ENCODE measurements at places on chromosomes 2 and 18.

GRCh38 chr2:108409768-108410167 is 32.0 kb downstream of the SULT1C4 start:
- no peak for DNase-seq

GRCh38 chr2:209473930-209474419 is 50.1 kb downstream of the MAP2 start:
- no peak for DNase-seq

DNA sequence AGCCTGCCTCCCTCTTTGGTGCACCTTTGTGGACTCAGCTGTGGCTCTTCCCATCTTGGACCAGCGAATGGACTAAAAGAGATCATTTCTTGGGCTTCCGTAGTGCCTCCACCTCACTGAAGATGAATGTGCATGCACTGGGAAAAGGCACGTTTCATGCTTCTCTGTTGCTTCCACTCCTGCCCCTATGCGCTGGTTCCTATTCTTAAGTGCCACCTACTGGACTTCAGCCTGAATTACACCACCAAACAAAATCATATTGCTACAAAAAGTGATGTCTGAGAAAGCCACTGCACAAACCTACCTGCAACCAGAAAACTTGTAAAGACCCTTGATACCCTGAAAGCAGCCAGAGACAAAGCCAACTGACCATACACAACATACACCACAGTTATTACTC is 695.6 kb downstream of the TSN start:
- DNase-seq = no peak

- DNase-seq = no peak
Measured at GRCh38 chr2:29165362-29166241, 50.4 kb downstream of the CLIP4 start.

- DNase-seq = no peak
Measured at GRCh38 chr18:49345931-49346696, 114.3 kb downstream of the DYM start.

DNA sequence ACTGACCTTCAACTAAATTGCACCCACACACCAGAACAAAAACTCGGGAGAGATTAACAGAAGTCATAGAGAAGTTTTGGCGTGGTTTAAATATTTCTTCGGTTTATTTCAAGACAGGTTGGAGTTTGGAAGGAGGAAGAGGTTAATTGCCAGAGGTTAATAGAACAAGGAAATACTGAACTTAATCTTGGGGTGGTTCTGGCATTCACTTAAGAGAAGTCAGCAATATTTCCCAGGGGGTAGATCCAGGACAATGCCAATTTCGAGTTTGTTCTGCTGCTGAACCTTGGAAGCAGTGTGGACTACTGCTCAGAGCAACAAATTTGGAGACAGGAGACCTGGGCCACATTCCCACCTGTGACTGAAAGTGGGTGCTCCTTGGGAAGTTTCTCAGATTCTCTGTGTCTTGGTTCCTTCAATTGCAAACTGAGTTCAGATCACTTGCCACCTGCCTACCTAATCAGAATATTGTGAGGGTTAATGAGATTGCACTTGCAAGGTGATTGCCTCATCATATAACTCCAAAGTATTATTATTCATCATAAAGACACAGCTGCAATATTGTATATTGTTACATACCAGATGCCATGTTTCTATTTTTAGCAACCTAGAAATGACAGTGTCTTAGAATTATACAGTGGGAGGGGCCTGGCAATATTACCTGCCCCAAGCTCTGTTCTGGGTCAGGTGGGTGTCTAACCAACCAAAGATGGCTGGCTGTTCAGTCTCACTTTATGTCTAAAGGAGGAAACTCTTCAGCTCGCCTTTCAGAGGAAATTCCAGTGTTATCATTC is 217.4 kb downstream of the CDCA7 start:
- no peak for DNase-seq

GRCh38 chr2:240997856-240998705 is at the start of gene SNED1:
Gene SNED1 (plus strand): TSS chr2:240998618. CDS start chr2:240998838, 220 bp downstream.
- no peak for DNase-seq

DNA sequence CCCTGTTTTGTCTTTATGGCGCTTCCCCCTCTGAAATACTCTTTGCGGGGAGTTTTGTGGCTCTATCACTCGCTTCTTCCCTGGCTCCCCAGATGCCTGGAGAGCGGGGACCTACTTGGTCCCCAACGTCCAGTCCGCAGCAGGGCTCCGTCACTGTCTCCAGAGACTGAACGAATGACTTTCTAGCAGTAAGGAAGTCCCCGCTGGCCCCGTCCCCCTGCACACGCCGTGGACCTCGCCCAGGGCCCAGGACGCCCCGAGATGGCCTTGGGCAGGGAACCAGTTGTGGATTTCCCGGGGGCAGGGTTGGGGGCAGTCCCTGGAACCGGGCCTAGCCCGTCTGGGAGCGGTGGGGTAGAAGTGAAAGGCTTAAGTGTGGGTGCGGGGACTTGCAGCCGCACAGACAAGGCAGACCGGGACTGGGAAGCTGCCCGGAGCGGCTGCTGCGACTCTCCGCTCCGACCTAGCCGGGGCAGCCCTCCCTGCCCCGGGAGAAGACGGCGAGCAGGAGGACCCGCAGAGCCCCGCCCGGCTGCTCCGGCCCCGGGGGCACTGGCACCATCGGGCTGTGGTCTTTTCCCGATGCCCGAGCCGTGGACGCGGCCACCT is 821 bp upstream of the EPHA4 start:
- no peak for DNase-seq

GRCh38 chr2:7570247-7570646 is 653.0 kb downstream of the RNF144A start:
- DNase-seq = no peak

GRCh38 chr18:48797841-48798255 is 152.9 kb downstream of the SMAD7 start:
- no peak for DNase-seq

DNA sequence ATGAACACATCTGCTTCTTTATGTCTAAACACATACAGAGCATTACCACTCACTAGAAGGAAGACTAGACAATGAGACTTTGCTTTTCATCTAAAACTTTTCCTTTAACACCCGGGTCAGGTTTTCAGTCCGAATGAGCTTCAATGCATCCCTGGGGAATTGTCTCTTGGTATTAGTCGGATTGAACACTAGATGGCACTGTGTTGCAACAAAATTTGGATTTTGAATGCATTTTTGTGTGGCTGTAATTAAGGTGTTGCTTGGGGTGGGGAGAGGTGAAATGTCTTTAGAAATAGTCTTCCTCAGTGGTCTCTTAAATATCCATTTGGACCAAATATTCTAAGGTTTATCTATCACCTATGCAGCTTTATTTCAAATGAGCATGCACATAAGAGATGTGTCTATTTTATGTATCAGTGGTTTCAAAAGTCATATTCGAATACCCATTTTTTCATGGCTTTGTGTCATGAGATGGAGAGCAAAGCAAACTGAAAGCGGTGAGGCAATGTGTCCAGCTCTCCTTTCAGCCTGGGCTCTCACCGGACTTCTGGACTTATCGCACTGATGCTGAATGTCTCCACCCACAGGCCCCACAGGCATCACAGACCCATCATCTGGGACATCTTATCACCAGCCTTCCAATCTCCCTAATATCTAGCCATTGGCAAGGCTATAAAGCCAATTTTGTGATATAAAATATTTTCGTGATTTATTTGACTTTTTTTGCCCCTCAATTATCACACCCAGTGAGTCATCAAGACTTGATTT is 510.3 kb downstream of the RNF144A start:
- DNase-seq = no peak

- no peak for DNase-seq
Measured at GRCh38 chr2:135265960-135266490, 213.9 kb downstream of the RAB3GAP1 start.

- no peak for DNase-seq
Measured at GRCh38 chr2:96861074-96861473, 3.3 kb upstream of the ANKRD39 start.

- no peak for DNase-seq
Measured at GRCh38 chr2:240811346-240812300, 8.4 kb downstream of the KIF1A start.

DNA sequence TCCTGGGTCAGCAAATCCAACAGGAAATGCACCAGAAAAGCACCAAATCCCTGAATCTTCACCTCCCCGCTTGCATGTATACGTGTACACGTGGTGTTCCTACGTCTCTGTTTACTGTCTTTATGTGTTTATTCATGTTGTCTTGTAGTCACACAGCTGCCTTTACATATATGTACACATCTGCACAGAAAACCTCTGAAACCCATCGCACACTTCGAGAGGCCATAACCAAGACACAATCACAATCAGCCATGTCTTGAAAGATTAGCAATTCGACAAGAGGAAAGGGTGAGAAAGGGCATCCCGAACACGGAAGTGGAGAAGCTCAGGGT is 98.1 kb downstream of the PLB1 start:
- DNase-seq = no peak

- DNase-seq = no peak
Measured at GRCh38 chr18:38752430-38752829, 1186.8 kb upstream of the CELF4 start.

GRCh38 chr2:67374949-67375348 is 22.2 kb upstream of the ETAA1 start:
- no peak for DNase-seq

DNA sequence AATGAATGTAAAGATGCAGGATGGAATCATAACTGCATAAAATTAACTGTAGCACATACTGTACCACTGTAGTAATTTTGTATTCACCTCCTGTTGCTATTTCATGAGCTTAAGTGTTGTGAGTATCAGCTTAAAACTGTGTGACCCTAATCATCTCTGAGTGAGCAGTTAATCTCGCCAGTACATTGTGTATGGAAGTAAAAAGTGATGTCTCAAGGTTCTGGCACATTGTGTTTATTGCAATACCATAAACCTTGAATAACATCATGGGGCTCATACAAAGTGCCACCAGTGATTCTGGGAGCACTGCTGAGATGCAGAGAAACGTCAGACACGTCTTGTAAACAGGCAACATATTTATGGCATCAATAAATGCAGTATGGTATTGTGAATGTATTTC is 124.5 kb downstream of the PMAIP1 start:
- DNase-seq = no peak

- DNase-seq = no peak
Measured at GRCh38 chr2:143955401-143956065, 564.4 kb downstream of the ZEB2 start.

DNA sequence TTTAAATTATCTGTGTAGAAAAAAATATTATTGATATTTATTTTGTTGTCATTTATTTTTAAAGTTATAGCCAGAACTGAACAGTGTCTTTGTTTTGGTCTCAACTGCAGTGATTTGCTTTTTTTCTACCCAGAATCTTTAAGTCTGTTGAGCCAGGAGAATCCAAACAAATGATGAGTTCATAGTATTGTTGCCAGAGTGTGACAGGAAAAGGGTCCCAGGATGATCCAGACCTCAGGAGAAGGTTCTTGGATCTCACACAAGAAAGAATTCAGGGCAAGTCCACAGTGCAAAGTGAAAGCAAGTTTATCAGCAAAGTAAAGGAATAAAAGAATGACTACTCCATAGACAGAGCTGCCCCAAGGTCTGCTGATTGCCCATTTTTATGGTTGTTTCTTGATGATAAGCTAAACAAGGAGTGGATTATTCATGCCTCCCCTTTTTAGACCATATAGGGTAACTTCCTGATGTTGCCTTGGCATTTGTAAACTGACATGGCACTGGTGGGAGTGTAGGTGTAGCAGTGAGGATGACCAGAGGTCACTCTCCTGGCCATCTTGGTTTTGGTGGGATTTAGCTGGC is 127.1 kb downstream of the AGPS start:
- DNase-seq = no peak

DNA sequence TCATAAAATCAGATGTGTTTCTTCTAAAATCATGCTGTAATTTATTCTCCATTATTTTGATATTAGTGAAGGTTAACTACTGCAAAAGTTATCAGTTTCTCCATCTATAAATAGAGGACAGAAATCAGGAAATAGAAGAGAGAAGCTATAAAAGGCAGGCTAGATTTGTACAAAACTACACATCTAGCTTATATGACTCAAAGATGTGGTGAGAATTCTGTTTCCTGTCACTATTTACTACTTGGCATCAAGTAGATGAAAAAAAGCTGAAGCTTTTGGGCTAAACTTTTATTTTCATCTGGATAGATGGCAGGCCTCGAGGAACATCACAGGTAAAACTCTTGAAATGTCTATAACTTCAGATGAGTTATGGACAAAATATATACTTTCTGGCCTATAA is 49.8 kb upstream of the NAB1 start:
- no peak for DNase-seq

GRCh38 chr18:50315100-50315871 is 27.8 kb upstream of the CXXC1 start:
- no peak for DNase-seq

DNA sequence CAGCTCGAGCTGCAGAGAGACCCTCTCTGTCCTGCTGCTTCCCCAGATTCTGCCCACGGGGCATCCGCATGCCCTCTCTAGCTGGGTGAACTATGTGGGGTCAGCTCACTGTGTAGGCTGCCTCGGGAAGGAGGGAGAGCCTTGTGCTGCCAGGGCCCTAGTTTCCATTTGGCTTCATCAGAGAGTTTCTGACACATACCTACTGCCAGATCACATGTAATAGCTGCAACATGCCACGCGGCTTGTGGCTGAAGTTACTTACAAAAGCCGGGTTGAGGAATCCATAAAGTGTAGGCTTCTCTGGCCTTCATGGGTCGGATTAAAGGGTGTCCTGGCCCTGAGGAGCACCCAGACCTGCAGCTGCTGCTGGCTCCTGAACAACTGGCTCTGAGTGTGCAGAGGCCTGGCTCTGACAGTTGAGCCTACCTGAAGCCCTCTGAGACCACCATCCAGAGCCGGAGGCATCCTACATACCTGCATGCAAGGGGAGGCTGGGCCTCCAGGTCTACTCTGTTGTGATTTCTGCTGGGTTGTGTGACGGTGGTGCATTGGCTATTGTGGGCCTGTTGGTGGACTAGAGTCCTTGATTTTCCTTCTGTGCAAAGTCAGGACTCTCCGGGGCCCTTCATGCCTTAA is 130.0 kb downstream of the SH3RF3 start:
- no peak for DNase-seq

DNA sequence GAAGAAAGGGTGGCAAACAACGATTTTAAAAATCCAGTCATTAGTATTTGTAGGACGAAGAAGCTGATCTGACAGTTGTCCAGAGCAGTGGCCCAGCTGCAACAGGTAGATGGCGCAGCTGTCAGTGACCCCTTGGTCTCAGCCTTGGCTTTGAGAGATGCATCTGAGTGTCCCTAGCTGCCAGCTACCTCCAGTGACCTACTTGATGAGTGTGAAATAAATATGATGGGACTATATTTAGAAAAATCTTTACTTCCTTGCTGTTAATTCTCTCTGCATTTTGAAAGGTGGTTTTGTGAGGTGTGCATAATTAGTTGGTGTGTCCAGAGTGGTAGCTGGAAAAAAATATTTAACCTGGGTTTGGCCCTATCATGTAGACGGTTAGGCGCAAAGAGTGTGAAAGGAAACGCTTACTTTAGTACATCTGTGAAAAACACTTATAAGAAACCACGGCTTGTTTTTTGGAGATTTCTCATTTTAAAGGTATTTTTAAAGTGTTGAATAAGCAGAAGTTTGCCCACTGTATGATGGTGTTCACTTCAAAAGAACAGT is 963 bp downstream of the INPP1 start:
- DNase-seq = no peak

GRCh38 chr2:233503481-233503880 is 63.1 kb downstream of the USP40 start:
- DNase-seq = no peak

- no peak for DNase-seq
Measured at GRCh38 chr2:170812710-170813600, 3.7 kb upstream of the GAD1 start.

GRCh38 chr2:151886241-151886640 is 58.0 kb upstream of the ARL5A start:
- no peak for DNase-seq

GRCh38 chr2:179825494-179825893 is 35.9 kb downstream of the ZNF385B start:
- DNase-seq = no peak
